ENCODE measurements at places on chromosomes 16 and 17.

- peak; percentile 74 for DNase-seq
Measured at GRCh38 chr17:53133876-53134275, 688.9 kb upstream of the KIF2B start.

DNA sequence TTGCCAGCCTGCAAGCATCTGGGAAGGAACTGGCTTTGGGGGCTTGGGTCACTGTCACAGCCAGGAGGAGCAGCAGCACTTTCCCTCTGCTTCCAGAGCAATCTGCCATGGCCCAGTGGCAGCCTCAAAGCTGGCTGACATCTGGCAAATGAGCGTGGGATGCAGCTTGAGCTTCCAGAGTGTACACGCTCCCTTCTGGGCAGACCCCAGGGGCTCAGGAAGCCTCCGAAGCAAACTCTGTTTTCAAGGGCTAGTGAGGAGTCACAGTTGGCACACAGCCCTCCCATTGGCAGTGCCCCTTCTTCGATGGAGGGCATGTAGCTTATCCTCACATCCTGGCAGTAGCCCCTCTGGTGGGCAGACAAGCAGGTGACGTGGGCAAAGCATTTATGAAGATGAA, 249.6 kb downstream of the ENGASE start:
- DNase-seq = no peak

GRCh38 chr16:20762404-20763123, 1.2 kb upstream of the ACSM3 start:
- no peak for DNase-seq

DNA sequence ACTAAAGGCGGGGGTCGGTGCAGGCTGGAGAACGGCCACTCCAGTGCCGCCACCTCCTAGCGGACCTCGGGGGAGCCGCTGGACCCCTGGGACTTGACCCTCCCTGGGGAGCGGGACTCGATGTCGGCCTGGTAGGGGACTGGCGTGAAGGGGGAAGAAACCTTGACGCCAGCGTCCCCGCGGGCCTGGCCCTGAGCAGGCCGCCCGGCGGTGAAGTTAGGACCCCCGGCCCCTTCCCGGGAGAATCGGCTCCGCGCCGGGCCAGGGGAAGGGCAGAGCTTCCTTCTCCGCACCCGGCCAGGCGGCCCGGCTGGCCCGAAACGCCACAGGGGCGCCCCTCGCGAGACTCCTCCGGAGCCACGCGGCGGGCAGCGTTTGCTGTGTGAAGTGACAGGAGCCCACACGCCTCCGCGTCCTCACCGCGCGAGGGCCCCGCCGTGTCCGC, 389 bp downstream of the DUS1L start:
- no peak for DNase-seq

- no peak for DNase-seq
Measured at GRCh38 chr17:1045456-1045855, 48.5 kb downstream of the TIMM22 start.

DNA sequence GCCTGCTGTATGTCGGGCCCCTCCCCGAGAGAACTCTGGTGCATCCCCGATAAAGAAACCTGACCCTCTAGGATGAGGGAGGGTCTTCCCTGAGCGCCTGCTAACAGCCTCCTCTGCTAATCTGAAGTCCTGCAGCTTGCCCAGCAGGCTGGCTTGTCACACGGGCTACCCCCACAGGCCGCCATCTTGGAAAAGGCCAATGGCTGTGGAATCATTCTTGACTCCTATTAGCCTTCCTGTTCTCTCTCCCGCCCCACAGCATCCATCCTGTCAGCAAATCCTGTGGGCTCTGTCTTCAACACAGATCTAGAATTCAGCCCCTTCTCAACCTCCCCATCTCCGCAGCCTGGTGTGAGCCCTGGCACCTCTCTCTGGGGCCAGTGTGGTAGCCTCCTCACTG, 12.0 kb downstream of the IL4R start:
- DNase-seq = no peak

- DNase-seq = no peak
Measured at GRCh38 chr16:67339453-67339852, 12.8 kb downstream of the LRRC36 start.

- no peak for DNase-seq
Measured at GRCh38 chr16:86205521-86206245, 304.6 kb upstream of the FOXF1 start.

DNA sequence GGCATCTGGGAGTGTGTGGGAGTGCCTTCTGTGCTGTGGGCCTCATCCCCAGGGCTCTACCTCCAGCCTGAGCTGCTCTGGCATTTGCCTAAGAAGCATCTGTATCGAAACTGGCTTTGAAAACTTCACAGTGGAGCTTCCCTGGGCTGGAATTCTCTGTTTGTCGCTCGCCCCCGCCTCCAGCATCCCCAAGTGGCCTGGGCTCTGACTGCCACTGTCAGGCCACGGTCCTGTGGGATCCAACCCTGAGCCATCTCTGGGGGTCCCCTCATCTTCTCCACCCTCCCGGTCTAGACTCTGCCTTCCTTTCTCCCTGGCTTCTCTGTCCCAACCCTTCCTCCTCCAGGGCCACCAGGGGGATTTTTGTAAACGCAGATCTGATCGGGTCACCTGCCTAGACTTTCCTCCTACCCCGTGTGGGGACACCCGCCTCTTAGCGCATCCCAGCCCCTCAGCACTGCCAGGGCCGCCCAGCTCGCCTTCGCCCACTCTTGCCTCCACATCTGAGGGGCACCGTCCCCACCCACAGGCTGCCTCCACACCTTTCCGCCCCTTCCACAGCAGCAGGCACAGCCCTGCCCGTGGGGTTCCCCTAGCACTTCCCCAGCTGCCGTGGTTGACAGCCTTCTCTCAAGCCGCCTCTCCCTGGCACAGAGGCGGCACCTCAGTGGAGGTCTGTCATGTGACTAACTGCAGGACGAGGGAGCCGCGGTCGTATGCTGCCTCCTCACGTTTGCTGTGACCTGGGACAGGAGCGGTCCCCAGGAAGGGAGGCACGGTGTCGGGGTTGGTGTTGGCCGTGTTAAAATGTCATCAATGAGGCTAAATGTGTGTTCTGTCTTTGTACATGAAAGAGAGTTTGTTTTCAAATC, 12.0 kb downstream of the TBC1D24 start:
- no peak for DNase-seq

- DNase-seq = peak; percentile 12
Measured at GRCh38 chr16:14399378-14400284, 230.4 kb downstream of the PARN start.

Data from NCI-H774 (cell line).